ENCODE measurements at places on chromosomes 12 and 14. TPM values are rescaled to one million over a fixed set of nuclear protein-coding genes. Genes with fewer than 3 reads are reported as not detected.

Gene TTC7B
- 2.2 TPM for total RNA-seq

Gene ADAMTS20
- not detected for total RNA-seq

Gene FAM186B
- 0.13 TPM for total RNA-seq

Gene LBHD2
- total RNA-seq = not detected

Gene COL2A1
- total RNA-seq = not detected

Gene MRPL52
- 100 TPM for total RNA-seq

Gene CAPZA3
- total RNA-seq = not detected

Gene TPH2
- total RNA-seq = not detected

Gene TEX52
- total RNA-seq = not detected

Gene BCL7A
- total RNA-seq = 8.7 TPM

Gene GSG1
- total RNA-seq = not detected

Gene TSPAN19
- not detected for total RNA-seq

Gene CKB
- total RNA-seq = 4.4 TPM

Gene PTPRO
- 18.8 TPM for total RNA-seq

Gene MGAT4C
- total RNA-seq = not detected

Gene PRR4
- total RNA-seq = 1.8 TPM

Gene RERG
- not detected for total RNA-seq

Gene TSHR
- 5.0 TPM for total RNA-seq

Gene PYGL
- not detected for total RNA-seq

Gene KRT72
- 5.4 TPM for total RNA-seq

Gene GPHB5
- not detected for total RNA-seq

Gene KRT77
- not detected for total RNA-seq

Gene KRT75
- not detected for total RNA-seq

All from activated naive CD4-positive, alpha-beta T cell treated with anti-CD3 and anti-CD28 coated beads, Interleukin-2, amount 10 ng/mL, durations not matched to agents 5 hours and 36 hours (primary cell).